ENCODE measurements at places on chromosomes 5 and 9.

- no peak for DNase-seq
Measured at GRCh38 chr9:26955222-26955903, 849 bp upstream of the IFT74 start.

DNA sequence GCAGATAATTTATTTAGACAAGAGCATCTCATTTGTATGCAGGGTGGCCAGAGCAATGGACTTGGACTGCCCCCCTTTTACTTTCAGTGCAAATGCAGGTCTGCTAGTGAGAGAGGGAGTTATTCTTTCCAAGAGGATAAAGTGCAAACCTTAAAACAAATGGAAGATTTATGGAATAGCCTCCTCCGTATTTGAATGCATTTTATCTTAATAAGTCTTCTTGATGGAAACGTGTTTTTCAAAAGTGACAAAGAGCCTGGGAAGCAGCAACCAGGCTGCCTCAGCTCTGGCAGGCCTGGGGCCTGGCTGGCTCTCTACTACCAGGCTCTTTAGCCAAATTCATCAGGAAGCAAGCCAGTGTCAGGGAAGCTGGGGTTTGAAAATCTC, 6.8 kb downstream of the NR2F1 start:
- no peak for DNase-seq

DNA sequence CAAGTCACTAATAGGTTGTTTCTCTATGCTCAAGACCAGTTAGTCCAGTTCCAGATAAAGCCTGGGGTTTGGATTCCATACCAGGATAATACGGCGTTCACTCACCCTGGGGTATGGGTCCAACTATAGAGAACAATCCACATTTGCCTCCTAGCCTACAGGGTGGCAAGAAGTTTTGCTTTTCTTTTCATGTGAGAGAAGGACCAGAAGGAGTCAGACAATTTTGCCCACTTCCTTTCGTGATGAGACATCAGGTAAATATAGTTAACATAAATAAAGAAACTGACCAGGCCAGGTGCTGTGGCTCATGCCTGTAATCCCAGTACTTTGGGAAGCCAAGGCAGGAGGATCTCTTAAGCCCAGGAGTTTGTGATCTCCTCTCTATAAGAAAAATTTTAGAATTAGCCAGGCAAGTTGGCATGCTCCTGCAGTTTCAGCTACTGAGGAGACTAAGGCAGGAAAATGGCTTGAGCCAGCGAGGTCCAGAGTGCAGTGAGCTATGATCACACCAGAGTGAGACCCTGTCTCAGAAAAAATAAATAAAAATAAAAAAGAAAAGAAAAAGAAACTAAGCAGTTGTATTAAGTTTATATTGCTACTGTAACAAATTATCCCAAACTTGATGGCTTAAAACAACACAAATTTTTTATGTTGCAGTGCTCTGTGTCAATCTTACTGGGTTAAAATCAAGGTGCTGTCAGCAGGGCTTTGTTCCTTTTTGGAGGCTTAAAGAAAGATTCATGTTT, 7.5 kb upstream of the REEP5 start:
- DNase-seq = no peak

DNA sequence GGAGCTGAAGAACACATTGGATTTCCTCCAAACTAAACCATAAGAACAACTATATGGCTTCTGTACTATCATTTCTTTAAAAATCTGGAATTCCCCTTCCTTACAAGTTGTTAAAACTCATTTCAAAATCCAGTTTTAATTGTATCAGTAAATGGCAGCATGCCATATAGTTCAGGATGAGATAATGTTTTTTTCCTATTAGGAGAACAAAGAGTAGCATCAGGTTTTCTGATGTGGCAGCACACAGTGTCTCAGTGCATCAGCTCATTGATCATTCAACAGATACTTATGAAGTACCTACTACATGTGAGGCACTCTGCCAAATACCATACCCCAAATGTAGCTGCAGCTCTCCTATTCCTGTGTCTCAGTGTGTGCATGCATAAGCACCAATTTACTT, 161.1 kb downstream of the EPB41L4A start:
- DNase-seq = no peak

GRCh38 chr5:89992201-89992600, 417.4 kb downstream of the CETN3 start:
- DNase-seq = no peak

DNA sequence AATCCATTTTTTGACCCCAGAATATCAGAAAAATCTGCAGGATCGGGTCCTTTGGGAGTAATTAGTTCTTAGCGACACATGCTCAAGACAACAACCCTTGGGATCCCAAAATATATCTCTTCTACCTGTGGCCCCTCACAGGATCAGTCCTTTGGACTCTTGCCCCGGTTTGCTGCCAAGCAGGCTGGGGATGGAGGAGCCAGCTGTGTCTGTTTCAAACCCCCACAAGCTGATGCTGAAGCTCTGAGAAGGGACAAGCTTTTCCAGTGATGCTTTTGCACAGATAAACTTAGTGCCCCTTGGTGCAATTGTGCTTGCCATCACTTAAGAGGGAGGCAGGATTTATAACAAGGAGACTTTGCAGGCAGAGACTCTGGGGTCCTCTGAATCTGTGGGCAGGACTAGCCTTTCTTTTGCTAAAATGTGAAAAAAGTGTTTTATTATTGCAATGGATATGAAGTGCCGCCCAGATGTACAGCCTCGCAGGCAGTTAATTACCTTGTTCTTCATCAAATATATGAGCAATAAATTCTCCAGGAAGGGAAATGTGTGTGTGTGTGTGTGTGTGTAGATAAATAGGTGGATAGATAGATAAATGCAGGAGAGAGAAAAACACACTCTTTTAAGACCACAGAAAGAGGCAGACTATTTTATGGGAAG, 9.6 kb upstream of the LHX2 start:
- DNase-seq = no peak

- DNase-seq = no peak
Measured at GRCh38 chr9:22165144-22165543, 156.0 kb upstream of the CDKN2B start.

GRCh38 chr5:72064801-72065570, 42.3 kb upstream of the MAP1B start:
- no peak for DNase-seq

DNA sequence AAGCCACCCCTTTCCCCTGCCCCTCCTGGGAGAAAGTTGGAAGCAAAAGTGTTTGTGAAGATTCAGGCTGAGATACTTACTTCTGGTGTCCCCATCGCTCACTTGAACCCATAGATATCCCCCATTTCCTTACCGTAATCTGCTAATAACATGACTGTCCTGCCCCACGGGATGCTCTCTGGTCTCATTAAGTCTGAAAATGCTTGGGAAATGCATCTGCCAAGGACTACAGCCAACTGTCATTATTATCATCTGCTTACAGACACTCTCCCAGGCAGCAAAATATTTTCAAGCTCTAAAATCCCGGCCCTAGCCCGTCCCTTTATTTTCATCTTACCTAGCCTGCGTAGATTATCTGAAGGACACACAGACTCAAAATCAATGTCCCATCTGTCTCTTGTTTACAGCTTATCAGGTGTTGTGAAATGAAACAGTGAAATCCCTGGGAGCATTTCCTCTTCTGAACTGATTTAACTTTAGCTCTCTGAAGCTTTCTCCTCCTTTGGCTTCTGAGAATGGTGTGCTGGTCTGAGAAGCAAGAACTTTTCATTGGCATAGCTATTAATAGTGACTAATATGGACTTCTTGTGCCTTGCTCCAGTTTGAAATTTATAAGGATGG, 126.9 kb upstream of the OSMR start:
- DNase-seq = no peak

- DNase-seq = no peak
Measured at GRCh38 chr5:92023555-92023954, 640.4 kb upstream of the ARRDC3 start.

GRCh38 chr5:150500328-150500841, 7.5 kb upstream of the NDST1 start:
- no peak for DNase-seq

GRCh38 chr9:116605904-116606341, 81.2 kb upstream of the TRIM32 start:
- DNase-seq = no peak

- DNase-seq = no peak
Measured at GRCh38 chr5:6825678-6826244, 112.5 kb downstream of the TENT4A start.

GRCh38 chr9:3773362-3774060, 247.7 kb upstream of the RFX3 start:
- no peak for DNase-seq

DNA sequence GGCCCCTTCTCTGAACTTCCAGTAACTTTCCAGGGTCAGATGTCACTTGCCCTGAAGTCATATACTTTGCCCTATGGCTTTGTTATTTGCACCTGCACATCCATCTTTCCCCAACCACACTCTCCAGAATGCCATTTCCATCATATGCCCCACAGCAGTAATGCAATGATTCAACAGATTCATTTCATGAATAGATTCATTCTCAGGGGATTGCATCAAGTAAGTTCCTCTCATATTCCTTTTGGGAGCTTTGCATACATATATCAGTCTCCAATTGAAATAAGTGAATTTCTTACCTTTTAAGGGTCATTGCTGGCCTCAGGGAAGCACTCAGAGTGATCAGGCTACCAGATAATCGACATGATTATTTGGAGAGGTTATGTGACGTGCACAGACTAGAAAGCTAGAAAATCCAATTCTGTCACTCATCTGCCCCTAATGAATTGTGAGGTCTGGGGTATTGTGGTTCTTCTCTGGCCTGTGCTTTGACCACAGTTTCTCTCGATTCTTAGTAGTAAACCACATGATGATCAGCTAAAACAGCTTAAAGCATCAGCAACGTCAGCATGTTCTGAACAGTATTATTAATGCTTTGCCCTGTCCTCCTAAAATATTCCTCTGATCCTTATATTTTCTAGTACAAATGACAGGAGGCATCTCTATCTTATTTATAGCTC, 179.9 kb downstream of the ATPSCKMT start:
- DNase-seq = no peak

GRCh38 chr9:2453701-2454100, 167.9 kb upstream of the VLDLR start:
- no peak for DNase-seq
